ENCODE measurements at places on chromosomes 16 and 17.

- DNase-seq = no peak
These were observed 33.5 kb upstream of the SREBF1 start for GRCh38 chr17:17870247-17870646.

DNA sequence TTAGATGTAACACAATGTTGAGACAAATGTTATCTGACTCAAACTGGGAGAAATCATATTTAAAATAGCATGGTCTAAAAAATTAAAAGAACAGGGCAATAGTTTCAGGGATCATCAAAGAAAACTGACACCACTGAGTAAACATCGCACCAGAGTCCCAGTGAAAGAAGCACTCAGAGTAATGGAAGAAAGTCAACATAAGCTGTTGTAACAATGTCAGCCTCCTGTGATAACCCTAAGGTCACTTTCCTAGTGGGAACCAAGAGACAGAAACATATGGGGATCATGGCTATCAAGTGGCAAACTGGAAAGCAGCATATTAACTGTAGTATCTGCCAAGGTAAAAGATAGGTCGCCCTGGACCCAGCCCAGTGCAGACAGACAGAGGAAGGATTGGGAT is 160.8 kb downstream of the CA10 start:
- no peak for DNase-seq

- no peak for DNase-seq
These were observed 194.6 kb upstream of the SDK2 start for GRCh38 chr17:73838815-73839214.

DNA sequence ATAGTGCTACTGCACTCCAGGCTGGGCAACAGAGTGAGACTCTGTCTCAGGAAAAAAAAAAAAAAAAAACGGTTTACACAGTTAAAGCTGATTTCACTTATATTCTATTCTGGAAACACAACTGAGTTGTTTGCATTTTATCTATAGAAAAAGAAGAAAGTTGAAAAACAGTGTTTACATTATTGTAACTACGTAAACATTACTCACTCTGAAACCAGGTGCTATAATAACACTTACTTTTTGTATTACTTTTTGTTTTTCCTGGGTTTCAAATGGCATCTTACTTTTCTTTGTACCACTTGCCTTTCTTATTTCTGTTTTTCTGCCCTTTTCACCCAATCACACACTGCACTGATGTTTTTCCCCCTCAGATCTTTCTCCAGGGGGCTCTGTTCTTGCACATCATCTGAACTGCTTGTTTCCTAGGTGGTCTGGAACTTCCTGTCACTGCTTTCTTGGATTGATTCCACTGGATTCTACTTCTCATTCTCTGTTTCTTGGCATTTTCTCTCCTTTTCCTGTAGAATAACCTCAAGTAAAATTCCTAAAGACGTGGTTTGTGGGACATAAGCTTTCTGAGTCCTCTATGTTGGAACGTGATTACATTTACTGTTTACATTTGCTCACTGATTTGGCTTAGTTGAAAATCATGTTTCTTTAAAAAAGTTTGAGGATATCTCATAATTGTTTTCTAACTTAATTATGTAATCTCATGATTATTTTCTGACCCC is 142.1 kb downstream of the HS3ST3B1 start:
- DNase-seq = no peak

DNA sequence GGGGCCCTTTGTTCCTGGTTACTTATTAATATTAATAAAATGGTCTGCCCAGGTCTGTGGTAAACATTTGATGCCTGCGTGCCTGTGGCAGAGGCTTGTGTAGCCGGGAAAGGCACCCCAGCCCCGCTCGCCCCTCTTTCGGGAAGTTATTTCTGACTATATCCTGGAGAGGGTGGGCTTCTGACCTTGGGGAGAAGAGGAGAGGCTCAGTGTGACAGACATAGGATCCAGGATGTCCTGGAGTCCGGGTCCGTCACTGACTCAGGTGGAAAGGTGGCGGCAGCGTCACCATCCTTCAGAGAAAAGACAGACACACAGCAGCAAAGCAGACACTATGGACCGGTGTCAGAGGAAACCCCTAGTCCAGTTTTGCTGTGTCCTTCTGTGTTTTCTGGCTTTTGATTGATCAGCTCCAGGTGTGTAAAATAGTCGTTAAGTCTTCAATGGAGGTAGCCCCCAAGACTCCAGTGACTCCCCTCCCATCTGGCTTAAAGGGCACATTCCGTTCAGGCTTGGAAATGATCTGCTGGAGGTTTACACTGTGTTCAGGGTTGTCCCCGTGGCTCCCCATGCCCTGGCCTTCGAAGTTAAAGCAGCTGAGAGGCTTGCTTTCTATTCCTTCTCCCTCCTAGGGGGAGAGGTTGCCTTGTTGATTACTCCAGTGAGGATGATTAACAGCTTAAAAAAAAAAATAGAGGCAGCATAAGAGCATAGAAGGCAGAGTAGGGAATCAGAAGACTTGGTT is 81.6 kb downstream of the CCDC182 start:
- no peak for DNase-seq

DNA sequence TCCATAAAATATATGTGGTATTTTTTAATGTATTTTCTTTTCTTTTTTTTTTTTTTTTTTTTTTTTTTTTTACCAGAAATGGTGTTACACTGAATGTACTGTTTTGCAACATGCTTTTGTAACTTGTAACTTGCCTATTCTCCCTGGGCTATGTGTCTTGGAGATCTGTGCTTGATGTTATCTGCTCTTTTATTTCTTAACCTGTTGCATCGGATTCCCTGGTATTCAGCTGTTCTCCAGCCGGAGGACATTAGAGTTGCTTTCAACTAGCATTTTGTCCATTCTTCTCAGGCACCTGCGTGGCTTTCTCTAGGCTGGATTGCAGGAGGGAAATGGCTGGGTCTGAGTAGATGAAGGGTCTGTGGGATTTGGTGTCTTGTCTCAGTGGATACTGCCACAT is 47.4 kb downstream of the KATNIP start:
- DNase-seq = no peak

GRCh38 chr17:5943232-5943631 is 126.9 kb upstream of the WSCD1 start:
- DNase-seq = no peak

GRCh38 chr17:9146064-9146463 is 124.8 kb downstream of the NTN1 start:
- no peak for DNase-seq

- no peak for DNase-seq
These were observed 3.2 kb downstream of the AOC3 start for GRCh38 chr17:42853968-42854790.

DNA sequence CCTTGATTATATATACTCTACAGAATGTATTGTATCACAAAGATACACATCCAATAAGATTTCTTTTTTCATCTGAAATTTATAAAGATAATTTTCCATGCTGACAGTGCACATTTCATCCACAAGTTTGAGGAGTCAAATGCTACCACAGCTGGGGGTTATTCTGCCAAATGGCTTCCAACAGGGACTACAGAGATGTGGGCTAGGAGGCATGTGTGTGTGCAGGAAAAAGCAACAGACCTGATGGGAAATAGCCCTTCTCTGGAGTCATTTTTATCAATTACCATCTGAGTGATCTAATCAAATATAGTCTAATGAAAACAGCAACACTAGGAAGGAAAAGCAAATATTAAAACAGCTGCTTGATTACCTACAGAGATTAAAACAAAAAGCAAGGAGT is 290.5 kb downstream of the CEP112 start:
- no peak for DNase-seq

DNA sequence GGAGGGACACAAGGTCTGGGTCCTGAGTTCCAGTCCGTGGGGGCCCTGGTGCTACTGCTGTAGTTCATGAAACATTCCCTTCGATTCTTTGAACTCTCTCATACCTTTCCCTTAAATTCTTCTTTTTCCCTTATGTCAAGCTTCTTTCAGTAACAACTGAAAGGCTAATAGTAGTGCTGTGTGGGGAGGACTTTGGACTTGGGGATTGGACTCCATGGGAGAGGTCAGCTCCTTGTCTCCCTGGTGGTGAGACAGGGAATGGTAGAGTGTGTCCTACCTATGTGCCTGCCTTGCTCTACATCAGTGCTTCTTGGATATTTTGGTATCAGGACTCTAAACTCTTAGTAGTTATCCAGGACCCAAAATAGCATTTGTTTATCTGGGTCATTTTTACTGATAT is 628.1 kb downstream of the WWOX start:
- DNase-seq = no peak

DNA sequence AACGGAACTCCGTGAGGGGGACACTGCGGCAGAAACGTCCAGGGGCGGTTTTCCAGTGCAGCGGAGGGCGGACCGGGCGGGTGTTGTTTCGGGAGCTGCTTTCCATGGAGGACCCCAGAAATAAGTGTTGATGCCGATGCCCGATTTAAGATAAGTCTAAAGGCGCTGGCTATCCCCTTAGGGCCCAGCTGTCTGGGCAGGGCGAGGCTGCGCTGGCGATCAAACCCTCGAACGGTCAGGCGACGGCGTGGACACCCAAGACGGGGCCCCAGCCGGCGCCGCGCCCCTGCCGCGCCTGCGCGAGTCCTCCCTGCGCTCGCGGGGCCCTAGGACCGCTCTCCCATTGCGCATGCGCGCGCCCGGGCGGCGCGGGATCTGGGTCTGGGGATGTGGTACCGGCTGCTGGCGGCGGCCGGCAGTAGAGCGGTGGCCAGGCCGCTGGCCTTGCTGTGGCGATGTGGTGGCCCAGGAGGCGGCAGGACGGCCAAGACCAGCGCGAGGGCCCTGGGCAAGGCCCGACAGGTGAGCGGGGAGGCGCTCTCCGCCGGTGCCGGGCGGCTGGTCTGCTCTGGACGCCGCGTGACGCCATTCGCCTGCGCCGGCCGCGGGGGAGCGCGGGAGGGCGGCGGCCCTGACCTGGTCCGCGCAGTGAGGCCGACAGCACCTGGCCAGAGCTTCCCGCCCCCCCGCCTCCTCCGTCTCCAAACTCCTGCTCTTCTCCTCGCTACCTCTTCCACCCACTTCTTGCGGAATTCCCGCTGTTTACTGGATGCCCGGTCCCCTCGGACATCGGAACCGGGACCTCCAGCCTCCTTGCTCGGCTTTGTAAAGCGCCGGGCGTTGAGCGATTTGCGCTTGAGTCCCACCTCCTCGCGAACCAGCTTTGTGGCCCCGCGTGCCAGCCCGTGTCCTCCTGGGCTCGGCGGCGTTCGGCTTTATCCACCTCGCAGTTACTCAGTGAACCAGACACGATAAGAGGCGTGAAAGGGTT is 24.0 kb downstream of the DEF8 start:
- DNase-seq = peak; percentile 76

GRCh38 chr17:47708312-47708863 is 14.4 kb downstream of the TBKBP1 start:
- DNase-seq = no peak

DNA sequence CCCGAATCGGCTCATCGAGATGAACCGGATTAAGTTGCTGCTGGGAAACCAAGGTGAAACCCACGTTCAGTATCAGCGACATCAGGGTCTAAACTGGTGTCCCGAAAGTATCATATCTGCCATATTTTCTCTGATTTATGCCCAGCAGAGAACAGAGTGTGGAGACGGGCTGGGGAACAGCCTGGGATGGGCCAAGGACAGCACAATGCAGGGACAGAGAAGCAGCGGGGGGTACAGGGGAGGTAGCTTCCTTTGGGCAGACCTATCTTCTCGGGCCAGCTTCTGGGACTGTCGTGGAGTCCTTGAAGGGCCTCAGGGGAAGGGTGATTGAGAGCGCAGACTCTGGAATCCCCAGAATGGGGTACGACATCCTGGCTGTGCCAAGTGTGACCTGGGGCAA is 17.5 kb upstream of the MLKL start:
- DNase-seq = no peak

GRCh38 chr17:6657633-6658287 is 6.2 kb downstream of the C17orf100 start:
- DNase-seq = no peak

GRCh38 chr16:79293836-79294460 is 306.6 kb downstream of the MAF start:
- no peak for DNase-seq

DNA sequence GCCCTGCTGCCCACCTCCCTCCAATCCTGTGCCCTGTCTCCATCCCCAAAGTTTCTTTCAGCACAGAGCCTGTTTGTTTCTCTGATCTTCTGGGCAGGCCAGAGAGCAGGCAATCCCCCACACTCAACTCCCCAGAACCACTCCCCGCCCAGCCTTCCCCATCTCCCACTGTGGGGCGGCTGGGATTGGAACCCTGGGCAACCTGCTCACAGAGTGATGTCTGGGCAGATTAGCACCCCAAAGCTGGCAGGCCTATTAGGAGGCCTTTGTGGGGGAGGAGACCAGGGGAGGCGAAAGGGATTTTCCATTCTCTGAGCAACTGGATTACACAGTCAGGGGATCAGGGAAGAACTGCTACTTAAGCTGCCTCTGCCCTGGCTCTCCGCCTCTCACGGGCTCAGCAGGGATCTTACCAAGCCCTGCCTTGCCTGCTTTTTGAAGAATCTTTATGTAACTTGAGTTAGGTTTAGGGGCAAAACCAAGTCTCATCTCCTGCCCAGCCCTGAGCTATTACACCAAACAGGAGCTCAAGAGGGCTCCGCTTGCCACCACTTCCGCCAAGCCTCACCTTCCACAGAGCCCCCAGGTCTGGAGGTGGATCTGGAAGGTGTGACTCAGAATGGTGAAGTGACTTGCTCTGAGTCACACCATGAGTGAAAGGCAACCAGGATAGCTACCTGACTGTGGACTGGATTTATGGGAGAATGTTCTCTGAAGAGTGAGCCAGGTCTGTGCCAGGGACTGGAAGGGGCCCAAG is 16.0 kb upstream of the LHX1 start:
- DNase-seq = peak; percentile 96

DNA sequence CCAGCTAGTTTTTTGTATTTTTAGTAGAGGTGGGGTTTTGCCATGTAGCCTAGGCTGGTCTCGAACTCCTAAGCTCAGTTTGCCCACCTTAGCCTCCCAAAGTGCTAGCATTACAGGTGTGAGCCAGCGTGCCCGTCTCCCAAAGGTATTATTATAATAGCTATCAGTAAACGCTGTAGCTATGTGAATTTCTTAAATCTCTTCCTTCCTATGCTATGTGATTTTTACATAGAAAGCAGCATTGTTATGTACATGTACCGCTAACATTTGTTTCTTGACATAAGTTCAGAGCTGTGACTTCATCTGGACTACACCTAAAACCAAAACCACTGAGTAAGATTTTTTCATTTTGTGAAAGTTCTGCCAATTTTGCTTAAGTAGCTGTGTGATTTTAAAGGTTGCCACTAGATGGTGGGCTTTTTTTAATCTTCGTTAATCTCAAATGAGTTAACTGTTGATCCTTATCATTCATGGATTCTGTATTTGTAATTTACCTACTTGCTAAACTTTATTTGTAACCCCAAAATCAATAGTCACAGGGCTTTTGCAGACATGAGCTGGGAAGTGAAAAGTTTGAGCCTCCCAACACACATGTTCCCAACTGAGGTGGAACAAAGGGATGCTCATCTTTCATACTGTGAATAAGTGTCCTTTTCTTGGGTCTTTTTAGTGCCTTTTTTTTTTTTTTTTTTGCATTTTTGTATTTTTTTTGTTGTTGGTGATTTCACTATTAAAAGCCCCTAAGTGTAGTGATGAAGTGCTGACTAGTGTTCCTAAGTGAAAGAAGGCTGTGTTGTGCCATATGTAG is 21.9 kb downstream of the PRKAR1A start:
- no peak for DNase-seq

GRCh38 chr17:43169561-43170139 is 1.4 kb upstream of the NBR1 start:
- DNase-seq = no peak

- no peak for DNase-seq
These were observed 8.5 kb downstream of the HS3ST3A1 start for GRCh38 chr17:13593021-13593751.
